ENCODE measurements at places on chromosomes 12 and 14.

- DNase-seq: no peak
Observed at GRCh38 chr12:121515615-121516014, 65.2 kb downstream of the KDM2B start.

DNA sequence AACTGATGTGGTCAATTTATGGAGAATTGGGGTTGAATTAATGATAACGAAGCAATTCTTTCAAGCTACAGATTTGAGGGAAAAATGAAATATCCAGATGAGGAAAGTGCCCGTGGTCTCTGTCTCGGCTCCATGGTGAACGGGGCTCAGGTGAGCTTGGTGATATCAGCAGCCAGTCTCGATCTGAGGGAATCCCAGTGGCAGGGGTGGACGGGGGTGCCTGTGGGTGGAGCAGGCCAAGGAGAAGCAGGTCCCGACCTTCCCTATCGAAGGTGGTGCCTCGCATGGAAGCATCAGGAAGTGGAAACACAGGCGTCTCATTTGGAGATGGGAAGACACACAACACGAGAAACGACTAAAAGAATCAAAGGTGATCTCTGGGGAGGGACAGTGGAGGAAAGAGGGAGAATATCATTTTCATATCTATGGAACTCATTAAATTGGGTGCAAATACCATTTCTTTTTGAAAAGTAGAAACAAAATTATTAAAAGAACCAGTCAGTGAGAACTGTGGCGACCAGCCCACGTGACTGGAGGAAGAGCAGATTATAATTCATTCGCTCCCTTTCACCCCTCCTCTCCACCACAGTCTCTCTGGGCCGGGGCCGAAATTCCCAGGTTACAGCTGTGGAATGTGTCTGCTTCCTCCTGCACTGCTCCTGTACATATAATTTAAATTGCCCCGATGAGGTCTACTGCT is 354.3 kb upstream of the SFSWAP start:
- no peak for DNase-seq

- DNase-seq: peak; percentile 33
Observed at GRCh38 chr12:123389560-123390351, 5.8 kb downstream of the KMT5A start.

- peak; percentile 1 for DNase-seq
Observed at GRCh38 chr12:15474766-15475165, 152.5 kb downstream of the PTPRO start.

DNA sequence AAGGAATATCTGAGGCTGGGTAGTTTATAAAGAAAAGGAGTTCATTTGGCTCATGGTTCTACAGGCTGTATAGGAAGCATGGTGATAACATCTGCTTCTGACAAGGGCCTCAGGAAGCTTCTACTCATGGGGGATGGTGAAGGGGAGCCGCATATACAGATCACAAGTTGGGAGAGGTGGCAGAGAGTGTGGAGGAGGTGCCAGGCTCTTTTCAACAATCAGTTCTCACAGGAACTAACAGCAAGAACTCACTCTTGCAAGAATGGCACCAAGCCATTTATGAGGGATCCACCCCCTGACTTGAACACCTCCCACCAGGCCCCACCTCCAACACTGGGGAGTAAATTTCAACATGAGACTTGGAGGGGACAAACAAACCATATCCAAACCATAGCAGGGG is 3.5 kb upstream of the TSPAN11 start:
- no peak for DNase-seq

Measured in muscle of leg (tissue), 16 donors.